ENCODE measurements at places on chromosomes 7 and 10. TPM values are rescaled to one million over a fixed set of nuclear protein-coding genes. Genes with fewer than 3 reads are reported as not detected.

DNA sequence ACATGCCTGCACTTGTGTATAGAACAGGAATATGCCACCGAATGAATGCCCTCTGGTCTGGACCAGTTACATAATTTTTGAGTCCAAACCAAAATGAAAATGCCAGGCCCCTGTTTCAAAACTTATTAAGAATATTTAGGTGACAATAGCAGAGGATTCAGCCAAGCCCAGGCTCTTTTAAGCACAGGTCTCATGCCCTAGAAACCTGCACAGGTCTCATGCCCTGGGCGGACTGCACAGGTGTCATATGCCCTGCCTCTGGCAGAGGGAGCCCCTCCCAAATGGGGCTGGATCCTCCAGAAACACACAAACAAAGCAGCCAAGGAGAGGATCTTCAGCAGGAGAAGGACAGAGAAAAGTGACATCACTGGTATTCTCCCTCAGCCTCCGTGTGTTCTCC lies 605.4 kb upstream of the NRP1 start:
- DNase-seq: no peak

DNA sequence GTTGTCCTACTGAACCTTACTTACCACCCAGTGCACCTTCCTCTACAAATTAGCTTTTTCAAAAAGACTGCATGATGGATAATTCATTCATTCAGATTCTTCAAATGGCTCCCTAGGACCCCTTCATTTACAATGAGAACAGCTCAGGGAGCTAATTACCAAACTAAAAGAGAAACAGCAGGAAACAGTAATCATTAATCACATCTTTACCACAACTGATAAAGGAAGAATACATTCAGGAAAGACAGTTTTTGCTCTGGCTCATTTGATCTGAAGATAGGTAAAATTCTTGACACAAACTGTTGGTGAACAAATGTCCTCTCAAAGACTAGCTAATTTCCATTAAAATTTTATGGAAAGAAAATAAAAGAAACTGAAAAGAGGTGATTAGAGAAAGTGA lies 1652.7 kb upstream of the LRRTM3 start:
- DNase-seq: no peak

- DNase-seq: peak; percentile 59
Measured at GRCh38 chr10:97498841-97499560, at the start of gene UBTD1. TSS of gene UBTD1 (plus strand) at chr10:97498924. CDS start at chr10:97499204, 280 bp downstream.

- no peak for DNase-seq
Measured at GRCh38 chr7:123996327-123996625, 36.6 kb downstream of the TMEM229A start.

DNA sequence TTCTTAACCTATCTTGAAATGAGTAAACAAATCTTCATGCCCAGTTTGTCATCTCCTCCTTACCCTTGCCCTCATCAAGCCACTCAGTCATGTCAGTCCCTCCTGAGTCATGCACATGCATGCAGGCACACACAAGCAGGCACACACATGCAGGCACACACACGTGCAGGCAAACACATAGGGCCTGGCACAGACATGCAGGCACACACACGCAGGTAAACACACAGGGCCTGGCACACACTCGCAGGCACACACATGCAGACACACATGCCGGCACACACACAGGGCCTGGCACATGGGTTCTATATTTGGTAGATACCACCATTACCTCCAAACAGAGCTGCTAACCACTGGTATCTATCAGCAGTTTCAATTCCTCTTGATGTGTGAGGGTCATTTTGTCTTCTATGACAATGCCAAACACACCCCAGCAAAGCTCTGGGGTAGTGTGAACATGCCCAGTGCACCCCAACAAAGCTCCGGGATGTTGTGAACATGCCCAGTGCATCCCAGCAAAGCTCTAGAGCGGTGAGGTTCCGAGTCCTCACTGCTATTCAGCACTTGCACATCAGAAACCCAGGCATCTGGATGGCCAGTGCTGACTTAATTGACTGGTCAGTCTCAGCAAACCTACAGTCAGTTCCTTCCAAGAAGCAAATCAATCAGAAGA lies 563.8 kb downstream of the PTPRN2 start:
- DNase-seq: no peak

DNA sequence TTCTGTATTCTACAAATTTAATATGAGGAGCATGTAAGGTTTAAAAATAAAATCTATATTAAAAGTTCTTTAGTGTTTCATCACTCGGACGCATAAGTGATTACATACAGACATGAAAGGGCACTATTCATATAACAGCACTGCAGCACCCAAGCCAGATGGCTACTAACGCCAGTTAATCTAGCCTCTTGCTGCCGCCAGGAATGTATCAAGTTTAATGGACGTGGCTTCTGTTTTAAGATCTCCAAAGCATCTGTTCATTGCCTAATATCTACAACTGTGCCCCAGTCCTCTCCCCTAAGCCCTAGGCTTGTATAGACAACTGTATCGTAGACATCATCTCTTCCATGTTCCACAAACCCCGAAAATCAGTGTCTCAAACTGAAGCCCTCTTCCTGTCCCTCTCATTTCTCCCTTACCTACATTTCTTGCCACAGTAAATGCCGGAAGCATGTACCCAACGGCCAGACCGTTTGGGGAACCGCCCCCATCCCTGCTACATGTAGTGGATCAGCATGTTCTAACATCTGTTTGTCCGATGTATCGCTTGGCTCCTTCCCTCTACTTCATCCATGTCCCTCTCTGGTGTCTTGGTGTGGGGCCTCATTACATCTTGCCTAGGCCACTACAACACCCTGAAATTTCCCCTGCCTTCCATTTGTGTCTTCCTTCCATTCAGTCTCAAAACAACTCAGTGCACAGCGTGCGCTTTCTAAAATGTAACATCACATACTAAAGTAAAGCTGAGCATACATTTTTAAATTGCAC lies 147.5 kb upstream of the RSU1 start:
- DNase-seq: no peak

DNA sequence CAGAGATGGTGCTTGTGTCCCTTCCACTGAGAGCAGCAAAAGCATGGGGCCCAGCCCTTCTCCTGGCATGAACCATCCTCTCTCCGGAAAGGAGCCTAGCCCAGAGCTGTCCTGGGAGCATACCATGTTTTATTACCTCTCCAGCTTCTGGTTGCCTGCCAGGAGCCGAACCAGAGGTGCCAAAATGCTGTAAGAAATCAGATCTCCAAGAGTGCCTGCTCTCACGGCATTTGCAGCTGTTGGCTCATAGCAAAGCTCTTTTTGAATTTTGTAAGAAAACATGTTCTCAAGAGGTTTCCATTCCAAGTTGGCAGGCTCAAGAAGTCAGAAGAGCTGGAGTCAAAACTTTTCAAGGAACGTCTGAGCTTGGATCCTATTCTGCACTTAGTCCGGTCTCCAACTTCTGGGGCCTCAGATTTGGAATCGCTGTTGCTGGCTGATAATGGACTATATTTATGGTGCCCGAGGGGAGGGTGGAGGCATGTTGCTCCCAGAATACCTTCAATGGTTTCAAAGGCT lies 211.7 kb upstream of the MKI67 start:
- DNase-seq: no peak

DNA sequence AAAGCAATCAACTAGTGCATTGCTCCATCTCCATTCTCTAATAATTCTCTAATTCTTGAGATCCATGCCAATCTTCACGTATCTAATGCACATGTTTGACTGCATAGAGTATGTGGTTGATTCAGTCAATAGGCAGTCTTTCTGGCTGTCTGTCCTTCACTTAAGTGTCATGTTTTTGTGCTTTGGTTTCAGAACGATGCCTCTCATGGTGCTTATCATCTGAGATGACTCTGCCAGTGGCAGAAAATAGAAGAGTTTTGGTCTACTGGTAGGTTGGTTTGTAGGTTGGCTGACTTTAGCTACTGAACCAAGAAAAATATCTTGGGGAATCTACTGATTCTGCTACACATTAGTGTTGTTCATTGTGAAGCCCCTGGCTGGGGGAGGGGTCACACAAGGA lies 364.2 kb downstream of the SFMBT2 start:
- no peak for DNase-seq

SLC26A4 gene
- 15.3 TPM for total RNA-seq

TRIP6 gene
- total RNA-seq: 5.8 TPM

FAM25A gene
- total RNA-seq: not detected
